ENCODE measurements at places on chromosomes 13 and 19.

DNA sequence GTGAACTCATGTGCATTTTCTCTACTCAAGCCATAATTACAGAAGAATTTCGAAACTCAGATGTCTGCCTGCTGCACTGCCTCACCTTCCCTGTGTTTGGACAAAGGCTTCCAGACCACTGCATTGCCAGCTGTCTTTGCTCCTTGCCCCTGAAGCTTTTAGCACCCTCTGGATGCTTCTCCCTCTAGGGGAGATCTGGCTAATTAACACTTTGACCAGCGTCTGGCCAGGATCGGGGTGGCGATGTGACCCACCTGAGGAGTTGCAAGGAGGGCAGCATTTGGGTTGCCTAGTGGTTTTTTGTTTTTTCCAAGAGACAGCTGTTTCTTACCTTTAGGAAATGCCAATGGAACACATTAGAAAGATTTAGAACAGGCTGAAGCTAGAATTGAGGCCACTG lies 127.7 kb upstream of the ZNF536 start:
- no peak for DNase-seq

- DNase-seq: no peak
Measured at GRCh38 chr19:53365899-53366493, 491 bp downstream of the ZNF525 start.

- no peak for DNase-seq
Measured at GRCh38 chr13:39020853-39021462, 16.9 kb downstream of the PROSER1 start.

GRCh38 chr13:34897220-34897619 lies 44.9 kb upstream of the NBEA start:
- DNase-seq: no peak

DNA sequence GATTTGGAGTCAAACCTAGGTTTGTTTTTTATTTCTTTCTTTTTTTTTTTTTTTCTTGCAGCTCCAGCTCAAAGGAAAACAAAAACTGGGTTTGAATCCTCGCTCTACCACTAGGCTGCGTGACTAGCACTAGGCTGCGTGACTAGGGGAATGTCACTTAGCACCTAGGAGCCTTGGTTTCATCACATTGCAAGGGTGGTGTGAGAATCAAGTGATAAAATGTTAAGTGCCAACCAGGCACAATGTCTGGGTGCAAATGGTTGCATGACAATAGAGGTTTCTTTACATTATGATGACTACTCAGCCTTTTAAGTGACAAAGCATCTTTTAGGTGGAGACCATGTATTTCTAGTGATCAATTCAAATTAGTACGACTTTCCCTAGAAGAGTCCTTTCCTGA lies 27.9 kb downstream of the RCBTB2 start:
- DNase-seq: no peak

DNA sequence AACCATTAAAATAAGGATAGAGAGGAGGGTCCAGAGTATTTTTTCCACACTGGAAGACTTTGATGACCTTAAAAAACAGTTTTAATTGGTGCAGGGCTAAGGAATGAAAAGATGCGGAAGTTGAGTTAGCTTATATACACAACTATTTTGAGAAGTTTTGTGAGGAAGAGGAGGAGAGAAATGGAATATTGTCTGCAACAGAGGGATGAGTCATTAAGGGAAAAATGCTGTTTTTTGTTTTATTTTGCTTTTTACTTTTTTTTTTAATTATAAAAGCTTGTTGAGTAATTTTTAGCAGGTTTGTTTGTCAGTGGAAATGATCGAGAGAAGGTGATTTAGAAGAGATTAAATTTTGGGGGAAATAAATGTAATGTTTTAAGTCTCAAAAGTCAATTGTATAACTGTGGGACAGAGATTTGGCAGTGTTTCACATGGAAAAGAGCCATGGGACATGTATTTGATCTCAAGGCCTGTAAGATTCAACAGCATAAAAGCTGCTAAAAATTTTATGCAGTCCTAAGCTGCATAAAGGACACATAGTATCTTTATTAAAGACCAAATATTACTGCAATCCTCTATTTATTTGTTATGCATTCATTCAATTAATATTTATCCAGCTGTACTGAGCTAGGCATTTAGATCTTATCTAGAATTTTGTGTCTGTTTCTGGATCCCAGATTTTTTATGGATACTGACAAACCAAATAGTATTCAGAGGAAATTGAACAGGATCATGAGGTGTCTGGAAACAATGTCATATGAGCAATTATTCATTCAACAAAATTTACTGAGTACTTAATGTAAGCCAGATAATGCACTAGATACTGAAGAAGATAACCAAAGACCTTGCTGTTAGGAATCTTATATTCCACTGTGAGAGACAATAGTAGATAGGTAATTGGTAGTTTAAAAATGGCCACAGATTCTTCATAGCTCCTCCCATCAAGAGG lies 72.7 kb downstream of the DNAJC15 start:
- no peak for DNase-seq

GRCh38 chr13:21530656-21531055 lies 71.6 kb upstream of the ZDHHC20 start:
- no peak for DNase-seq

DNA sequence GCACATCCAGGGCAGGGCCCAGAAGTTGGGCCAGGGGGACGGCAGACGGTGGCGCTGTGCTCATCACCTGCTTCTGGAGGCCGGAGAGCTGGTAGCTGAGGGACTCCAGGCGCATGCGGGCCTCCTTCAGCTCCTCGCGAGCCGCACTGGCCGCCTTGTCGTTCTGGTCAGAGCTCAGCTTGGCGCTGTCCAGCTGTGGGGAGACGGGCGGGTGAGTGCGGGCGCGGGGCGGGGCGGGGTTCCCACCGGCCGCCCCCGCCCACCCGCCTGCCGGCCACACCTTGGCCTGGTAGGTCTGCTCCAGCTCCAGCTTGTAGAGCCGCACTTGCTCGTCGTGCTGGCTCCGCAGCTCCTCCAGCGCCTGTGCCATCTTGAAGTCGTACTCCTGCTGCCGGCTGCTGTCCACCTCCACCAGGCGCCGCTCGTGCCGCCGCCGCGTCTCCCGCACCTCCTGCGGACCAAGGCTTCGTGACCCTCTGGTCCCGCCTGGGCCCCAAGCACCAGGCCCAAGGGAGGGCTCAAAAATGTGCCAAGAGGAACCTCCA lies 7.4 kb upstream of the TIMM13 start:
- DNase-seq: no peak

DNA sequence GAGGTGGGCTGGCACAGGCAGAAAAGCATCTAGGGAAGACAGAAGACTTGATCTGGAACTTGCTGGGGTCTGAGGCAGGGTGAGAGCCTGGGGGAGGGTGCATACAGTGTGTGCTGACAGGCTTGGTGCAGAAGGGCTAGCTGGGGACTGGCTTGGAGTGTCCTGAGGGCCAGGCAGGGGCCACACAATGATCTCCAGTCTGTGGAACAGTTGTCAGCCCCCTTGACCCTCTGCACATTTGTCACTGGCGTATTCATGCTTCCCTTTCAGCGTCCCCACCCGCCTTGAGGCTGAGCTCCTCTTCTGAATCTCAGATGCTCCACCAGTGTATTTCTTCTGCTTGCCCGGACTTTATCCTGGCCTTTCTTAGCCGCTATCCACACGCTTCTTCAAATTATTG lies 2.8 kb upstream of the MICU2 start:
- no peak for DNase-seq

- DNase-seq: no peak
Measured at GRCh38 chr13:37526710-37527473, 71.7 kb downstream of the POSTN start.

DNA sequence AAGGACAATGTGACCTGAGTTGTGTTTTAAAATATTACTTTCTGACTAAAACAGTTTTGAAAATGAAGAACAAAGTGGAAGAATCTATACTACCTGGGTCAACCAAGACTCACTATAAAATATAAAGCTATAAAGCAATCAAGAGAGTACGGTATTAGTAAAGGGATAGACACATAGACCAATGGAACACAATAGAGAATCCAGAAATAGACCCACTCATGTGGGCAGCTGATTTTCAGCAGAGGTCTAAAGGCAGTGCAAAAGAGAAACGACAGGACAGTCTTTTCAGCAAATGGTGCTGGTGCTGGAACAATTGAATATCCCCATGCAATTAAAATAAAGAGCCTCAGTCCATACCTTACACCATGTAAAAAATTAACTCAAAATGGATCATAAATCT lies 224.7 kb downstream of the RGCC start:
- no peak for DNase-seq

- DNase-seq: no peak
Measured at GRCh38 chr13:93721483-93721882, 494.9 kb downstream of the GPC6 start.

GRCh38 chr13:85601526-85601925 lies 197.7 kb downstream of the SLITRK6 start:
- DNase-seq: no peak

DNA sequence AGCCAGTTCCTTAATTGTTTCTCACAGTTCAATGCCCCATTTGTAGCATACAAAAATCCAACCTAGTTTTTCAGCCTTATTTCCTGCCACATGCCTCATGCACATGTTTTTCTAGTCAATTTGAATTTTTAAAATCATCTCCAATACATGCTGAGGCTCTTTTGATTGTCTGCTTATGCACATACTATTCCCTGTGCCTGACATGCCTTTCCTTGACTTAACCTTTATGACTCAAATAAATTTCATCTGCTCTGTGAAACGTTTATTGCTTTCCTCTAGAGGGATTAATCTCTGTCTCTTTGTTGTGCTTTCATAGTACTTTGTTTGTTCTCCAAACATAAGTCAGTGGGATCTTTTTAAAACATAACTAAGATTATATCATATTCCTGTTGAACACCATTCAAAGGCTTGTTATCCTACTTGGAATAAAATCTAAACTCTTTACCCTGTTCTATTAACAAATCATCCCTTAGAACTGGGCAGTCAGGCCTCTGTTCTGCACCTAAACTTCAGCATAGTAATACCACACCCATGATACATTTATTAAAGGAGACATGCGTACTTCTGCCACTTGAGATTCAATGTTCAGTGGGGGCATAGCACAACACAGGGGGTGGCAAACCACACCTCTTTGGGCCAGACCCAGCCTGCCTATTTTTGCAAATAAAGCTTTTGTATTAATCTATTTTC lies 346.6 kb downstream of the FGF14 start:
- no peak for DNase-seq

GRCh38 chr13:95503662-95504061 lies 48.9 kb upstream of the CLDN10 start:
- no peak for DNase-seq

DNA sequence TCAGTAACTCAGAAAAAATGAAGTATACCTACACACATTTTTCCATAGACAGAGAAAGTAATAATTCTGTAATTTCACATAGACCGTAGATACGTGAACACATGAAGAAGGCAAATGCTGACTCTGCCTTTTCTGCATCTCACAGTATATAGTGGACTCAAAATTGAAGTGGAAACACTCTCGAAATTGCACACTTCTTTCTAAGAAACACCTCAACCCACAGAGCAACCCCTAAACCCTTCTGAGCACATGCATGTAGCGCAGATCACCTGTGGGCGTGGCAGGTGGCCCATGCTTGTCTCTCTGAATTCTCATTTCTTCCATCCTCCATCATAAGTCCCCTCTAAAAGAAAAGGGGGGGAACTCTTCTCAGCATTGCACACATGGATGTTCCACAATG lies 34.7 kb downstream of the COL4A1 start:
- DNase-seq: no peak

- DNase-seq: no peak
Measured at GRCh38 chr13:23950736-23951510, 53.6 kb upstream of the C1QTNF9B start.

DNA sequence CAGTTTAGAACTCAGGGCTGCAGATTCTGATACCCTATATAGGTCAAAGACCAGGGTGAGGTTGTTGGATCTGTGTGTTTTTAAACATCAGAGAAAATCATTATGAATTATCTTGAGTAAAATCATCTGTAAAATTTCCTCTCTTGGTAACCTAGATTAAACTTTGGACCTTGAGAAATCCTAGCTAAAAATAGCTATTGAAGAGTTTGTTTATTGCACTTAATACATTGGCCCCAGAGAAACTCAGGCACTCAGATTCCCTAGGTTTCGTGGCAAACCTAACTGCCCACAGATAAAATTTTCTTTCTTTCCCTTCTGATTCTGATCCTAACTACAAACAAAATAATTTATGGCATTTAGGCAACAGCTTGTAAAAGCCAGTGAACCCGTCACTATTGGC lies 102.3 kb downstream of the GPC6 start:
- no peak for DNase-seq

GRCh38 chr13:51687947-51688714 lies 103.9 kb downstream of the WDFY2 start:
- DNase-seq: no peak

DNA sequence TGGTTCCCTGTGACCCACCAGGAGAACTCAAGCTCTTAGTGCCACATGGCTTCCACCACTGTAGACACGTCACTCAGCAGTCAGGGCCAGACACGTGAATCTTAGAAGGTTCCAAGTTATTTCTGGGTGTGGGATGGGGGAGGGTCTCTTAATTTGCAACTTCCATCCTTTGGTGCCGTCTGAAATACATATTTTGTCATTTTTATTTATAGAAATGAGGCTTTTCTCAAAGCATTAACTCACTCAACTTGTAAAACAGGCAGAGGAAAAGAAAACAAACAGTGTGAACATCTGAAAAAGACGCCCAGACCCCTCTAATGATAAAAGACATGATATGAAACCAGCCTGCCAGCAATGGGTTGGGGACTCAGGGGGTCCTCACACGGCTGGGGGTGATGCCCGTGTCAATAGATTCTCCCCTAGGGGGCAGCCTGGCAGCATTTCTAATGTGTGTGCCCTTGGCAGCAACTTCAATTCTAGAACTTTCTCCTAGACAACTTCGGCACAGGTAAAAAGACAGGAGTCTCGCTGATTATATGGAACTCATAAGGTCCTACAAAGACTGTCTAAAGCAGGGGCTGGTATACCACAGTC lies 15.4 kb downstream of the PIP5K1C start:
- DNase-seq: no peak

GRCh38 chr13:96834626-96835025 lies 159.7 kb downstream of the OXGR1 start:
- no peak for DNase-seq

Measured in T-helper 1 cell (primary cell).